ENCODE measurements at places on chromosomes 16 and 17. TPM values are rescaled to one million over a fixed set of nuclear protein-coding genes. Genes with fewer than 3 reads are reported as not detected.

Gene DBNDD1
- polyA plus RNA-seq, result 7.3 TPM

Gene LGALS9
- 341 TPM for polyA plus RNA-seq

Gene ODAD4
- 0.78 TPM for polyA plus RNA-seq

Gene GCGR
- polyA plus RNA-seq, result not detected

Gene TPSD1
- polyA plus RNA-seq, result 2.6 TPM

Gene CCL1
- polyA plus RNA-seq, result not detected

Gene TP53TG3C
- not detected for polyA plus RNA-seq

Gene CACNG5
- not detected for polyA plus RNA-seq

Gene CFAP119
- polyA plus RNA-seq, result 8.9 TPM

All from stomach (tissue), 19 donors.